ENCODE measurements at places on chromosomes 12 and 14. TPM values are rescaled to one million over a fixed set of nuclear protein-coding genes. Genes with fewer than 3 reads are reported as not detected.

PROX2 gene
- not detected for polyA plus RNA-seq

CLEC1B gene
- not detected for polyA plus RNA-seq

SLC6A12 gene
- 3.9 TPM for polyA plus RNA-seq

GUCY2C gene
- not detected for polyA plus RNA-seq

CMKLR1 gene
- not detected for polyA plus RNA-seq

C1RL gene
- 20.8 TPM for polyA plus RNA-seq

TMEM63C gene
- 0.91 TPM for polyA plus RNA-seq

FAM222A gene
- 3.3 TPM for polyA plus RNA-seq

DNA sequence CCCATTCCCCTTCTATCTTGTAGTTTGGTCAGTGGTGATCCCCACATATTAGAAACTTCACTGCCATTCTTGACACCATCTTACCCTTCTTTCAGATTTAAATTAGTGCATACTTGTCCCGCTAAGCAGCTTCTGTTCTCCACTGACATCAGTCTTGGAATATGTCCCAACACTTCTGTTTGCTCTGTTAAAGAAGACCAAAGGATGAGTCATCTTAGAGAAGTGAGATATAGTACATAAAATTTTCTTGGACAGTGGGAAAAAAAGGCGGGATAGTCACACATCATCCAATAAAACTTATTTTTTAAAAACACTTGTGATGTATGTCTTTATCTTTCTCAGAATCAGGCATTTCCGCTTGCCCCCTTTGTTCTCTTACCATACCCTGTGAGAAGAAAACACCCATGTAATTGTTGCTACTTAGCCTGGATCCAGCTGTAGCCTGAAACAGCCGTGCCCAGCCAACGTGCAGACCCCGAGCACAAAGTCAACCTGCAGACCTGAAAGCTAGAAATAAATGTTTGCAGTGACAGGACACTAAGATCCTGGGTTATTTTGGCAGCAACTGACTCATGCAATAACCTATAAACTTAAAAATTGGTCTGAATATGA, 100.1 kb upstream of the PDE3A start:
- DNase-seq: peak; percentile 55

DNA sequence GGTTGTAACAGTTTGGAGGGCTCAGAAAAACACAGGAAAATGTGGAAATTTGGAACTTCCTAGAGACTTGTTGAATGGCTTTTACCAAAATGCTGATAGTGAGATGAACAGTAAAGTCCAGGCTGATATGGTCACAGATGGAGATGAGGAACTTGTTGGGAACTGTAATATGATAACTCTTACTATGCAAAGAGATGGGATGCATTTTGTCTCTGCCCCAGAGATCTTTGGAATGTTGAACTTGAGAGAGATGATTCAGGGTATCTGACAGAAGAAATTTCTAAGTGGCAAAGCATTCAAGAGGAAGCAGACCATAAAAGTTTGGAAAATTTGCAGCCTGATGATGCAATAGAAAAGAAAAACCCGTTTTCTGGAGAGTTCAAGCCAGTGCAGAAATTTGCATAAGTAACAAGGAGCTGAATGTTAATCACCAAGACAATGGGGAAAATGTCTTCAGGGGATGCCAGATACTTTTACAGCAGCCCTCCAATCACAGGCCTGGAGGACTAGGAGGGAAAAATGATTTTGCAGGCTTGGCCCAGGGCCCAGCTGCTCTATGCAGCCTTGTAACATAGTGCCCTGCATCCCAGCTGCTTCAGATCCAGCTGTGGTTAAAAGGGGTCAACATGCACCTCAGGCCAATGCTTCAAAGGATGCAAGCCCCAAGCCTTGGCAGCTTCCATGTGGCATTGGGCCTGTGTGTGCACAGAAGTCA, 572.7 kb upstream of the ATP2B1 start:
- DNase-seq: no peak

DNA sequence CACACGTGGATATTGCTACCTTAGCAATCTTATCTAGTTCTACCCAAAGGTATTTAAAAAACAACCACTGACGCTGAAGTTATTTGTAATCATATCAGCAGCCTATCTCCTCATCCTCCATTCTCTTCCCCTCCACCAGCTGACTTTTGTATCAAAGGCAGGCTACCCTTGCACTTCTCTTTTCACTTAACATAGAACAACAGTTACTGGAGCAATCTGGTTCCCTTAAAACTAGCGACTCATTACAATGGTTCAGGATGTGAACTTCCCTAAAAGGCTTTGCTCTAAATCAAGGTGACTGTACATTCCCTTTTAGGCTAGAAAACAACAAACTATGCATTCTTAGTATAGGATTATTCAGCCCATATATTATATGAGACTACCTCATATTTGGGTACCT, 404.7 kb downstream of the APAF1 start:
- DNase-seq: no peak

- DNase-seq: no peak
Observed at GRCh38 chr14:32201816-32202490, at the start of gene RNU6-7. Gene RNU6-7 (plus strand): TSS chr14:32202045.

GRCh38 chr12:111720457-111720856, 34.6 kb downstream of the ACAD10 start:
- DNase-seq: no peak

GRCh38 chr14:54805445-54806322, 96.9 kb downstream of the GCH1 start:
- peak; percentile 86 for DNase-seq

- DNase-seq: no peak
Observed at GRCh38 chr14:61111731-61112130, 130.7 kb downstream of the SLC38A6 start.

- peak; percentile 82 for DNase-seq
Observed at GRCh38 chr14:67934087-67934486, 114.5 kb downstream of the RAD51B start.

GRCh38 chr12:12158858-12159257, 88.1 kb downstream of the BCL2L14 start:
- no peak for DNase-seq

DNA sequence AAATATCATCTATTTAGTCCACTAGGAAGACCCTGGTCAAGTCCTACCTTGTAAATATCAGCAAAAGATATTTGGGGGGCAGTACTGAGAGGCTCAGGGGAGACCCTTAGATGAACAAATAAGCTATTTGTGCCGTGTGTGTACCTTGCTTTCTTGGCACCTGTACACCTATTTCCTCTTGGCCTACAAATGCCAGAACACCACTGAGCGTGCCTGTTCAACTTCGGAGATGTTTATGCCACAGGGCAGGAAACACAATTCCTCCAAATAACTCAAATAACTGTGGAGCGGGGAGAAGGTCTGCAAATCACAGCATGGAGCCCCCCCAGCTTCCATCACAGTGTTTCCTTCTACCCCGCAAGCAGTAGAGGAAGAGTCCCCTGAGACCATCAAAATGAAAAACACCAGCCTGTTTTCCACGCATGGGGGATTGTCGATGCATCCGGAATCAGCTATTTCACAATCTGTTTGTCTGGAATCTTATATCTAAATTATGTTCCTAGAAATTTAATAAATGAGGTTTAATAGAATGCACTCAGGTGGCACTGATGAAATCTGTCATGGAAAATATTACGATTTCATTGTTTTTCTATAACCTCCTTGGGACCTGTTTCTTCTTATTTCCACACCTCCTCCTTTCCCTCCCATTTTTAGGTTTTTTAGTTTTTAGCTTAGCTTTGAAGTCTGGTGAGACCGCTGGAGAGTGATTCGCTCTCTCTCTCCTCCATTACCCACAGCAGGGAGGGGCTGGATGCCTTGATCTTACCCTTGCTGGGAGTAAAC, 254.0 kb upstream of the SRRM4 start:
- DNase-seq: no peak

DNA sequence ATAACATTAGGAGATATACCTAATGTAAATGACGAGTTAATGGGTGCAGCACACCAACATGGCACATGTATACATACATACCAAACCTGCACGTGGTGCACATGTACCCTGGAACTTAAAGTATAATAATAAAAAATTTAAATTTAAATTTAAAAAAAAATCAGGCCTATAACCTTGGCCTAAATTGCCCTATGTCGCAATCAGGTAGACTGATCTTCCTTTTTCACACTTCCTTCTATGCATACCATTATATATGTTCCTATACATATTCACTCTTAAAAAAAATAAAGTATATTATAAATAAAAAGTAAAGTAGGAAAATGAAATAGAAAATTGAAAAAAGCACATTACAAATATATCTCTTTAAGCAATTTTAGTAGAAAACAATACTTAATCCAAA, 117.7 kb upstream of the GARIN2 start:
- no peak for DNase-seq

DNA sequence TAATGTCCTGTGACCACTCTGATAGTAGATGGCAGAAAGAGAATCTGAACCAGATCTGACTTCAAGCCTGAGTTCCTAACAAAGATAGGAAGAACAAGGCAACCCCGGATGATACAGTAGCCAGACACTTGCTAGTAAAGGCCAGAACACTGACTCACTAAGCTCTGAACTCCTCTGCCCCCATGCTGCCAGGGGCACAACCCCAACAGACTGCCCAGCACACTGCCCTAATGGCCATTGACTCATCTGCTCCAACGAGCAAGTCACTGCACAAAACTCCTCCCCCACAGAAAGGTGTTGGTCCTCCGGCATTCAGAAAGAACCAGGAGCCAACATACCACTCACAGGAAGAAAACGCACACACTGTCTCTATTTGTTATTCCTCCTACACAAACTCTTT, 179.6 kb upstream of the NUDT4 start:
- peak; percentile 83 for DNase-seq

GRCh38 chr12:56978397-56979138, 21.2 kb upstream of the RDH16 start:
- no peak for DNase-seq

- DNase-seq: no peak
Observed at GRCh38 chr12:124745465-124745890, 118.2 kb downstream of the SCARB1 start.

DNA sequence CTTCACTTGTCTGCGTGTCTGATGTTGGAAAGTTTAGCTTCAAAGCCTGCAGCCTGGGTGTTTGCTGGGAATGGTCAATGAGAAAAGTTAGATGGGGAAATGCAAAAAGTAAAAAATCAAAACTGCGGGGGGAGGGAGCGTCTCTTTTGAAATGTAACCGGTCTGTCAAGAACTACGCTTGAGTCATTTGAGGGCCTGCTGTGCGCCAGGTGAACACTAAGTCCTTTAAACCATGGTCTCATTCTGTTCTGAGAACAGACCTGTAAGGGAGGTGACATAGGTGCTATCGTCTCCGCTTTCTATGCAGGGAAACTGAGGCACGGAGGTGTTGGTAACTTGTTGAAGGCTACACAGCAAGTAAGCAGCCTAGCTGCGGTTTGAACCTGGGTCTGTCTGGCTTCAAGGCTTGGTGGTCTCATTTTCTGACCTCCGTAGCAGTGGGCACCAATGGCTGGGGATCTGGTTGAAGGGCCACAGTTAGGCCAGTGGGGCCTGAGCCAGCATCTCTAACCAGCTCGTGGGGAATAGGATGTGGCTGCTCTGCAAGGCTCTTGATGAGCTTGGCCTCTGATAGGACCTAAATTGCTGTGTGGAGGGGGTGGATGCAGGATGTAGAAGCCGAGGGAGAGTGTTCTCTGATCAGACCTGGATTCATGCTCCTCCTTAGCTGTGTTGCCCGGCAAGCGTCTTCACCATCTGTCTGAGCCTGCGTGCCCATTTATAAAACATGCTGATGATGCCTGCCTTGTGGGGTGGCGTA, 41.5 kb downstream of the KCTD10 start:
- DNase-seq: no peak

DNA sequence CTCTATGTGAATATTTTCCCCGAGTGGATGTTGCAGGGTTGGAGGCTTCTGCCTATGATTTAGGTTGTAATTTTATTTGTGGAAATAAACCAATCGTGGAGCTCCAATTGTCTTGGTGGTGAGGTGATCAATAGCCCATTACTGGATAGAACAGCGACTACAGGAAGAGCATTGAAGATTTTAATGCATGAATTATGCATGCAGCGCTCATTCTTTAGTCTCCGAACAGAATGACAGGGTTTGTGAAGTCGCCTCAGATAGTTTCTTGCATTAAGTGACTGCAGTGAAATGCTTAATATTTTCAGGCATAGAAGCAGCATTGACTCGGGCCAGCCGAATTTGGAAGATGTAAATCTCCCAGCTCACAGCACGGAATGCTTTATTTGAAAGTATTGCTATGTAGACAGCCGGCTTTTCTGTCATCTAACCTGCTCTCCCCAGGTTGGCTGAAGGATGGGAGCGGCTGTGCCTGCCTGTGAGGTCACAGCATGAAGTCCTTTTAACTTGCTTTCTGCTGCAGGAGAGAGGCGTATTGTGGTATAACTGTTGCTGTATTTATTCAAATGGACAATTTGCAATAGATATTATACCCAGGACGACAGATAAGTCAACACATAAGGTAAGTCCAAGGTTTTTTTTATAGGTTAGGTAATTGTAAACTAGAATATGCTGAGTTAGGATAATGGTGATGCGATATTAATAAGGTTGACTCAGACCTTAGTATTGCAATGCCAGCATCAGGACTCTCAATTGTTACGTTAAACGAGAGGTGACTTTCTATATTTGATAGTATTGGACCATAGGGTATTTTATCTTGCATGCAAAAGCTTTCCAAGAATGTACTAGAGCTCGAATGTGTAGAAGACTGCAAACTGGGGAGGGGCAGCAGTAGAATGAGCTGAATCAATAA, 135.7 kb downstream of the CNTN1 start:
- no peak for DNase-seq

DNA sequence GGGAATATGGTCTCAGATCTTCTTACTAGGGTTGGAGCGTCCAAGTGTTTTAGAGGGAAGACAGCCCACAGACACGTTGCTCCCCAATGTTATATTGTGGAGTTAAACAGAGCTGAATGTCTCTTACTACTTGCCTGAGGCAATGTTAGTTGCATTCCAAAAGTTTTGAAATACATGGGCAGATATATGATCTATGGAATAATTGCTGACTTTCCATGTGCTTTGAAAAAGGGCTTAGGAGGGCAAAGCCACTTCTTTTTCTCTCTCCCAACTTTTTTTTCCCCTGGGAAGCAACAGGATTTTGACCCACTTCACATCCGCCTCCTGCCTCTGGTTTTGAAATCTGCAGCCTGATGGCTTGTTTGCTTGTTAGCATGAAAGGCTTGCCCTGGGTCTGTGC, 33.7 kb upstream of the PAX9 start:
- DNase-seq: no peak

DNA sequence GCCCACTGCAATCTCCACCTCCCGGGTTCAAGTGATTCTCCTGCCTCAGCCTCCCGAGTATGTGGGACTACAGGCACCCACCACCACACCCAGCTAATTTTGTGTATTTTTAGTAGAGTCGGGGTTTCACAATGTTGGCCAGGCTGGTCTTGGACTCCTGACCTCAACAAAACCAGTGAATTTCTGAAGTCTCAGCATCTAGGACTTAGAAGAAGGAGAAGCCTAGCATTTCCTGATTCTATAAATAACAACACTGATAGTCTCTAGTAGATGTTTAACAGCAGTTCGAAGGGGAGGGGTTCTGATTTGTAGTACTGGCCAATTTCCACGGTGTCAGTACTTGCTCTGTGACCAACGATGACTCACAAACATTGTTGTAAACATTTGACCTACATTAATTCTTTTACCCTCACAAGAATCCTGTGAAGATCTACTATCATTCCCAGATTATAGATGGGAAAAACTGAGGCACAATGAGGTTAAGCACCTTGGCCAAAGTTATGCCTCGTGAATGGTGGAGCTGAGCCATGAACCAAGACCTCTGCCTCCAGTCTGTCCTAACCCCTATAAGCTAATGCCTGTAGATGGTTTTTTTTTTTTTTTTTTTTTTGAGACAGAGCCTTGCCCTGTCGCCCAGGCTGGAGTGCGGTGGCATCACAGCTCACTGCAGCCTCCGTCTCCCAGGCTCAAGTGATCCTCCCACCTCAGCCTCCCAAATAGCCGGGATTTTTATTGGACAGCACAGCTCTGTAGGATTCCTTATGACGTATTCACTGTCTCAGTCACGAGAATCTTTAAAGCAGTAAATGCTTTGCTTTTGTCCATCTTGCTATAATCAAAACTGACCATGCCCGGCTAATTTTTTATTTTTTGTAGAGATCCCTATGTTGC, 5.2 kb downstream of the P2RX4 start:
- DNase-seq: peak; percentile 91

Measured in A549 (cell line).